ENCODE measurements at places on chromosomes 16 and 17. TPM values are rescaled to one million over a fixed set of nuclear protein-coding genes. Genes with fewer than 3 reads are reported as not detected.
A peak's percentile ranks its signal among the peaks of the same experiment; 100 is the strongest.

Gene PTGES3L
- polyA plus RNA-seq: 1.7 TPM

Gene DNAH9
- not detected for polyA plus RNA-seq

Gene DNASE1L2
- polyA plus RNA-seq: 1.5 TPM

Gene ATP5PD
- polyA plus RNA-seq: 425 TPM

Gene PRSS33
- polyA plus RNA-seq: not detected

DNA sequence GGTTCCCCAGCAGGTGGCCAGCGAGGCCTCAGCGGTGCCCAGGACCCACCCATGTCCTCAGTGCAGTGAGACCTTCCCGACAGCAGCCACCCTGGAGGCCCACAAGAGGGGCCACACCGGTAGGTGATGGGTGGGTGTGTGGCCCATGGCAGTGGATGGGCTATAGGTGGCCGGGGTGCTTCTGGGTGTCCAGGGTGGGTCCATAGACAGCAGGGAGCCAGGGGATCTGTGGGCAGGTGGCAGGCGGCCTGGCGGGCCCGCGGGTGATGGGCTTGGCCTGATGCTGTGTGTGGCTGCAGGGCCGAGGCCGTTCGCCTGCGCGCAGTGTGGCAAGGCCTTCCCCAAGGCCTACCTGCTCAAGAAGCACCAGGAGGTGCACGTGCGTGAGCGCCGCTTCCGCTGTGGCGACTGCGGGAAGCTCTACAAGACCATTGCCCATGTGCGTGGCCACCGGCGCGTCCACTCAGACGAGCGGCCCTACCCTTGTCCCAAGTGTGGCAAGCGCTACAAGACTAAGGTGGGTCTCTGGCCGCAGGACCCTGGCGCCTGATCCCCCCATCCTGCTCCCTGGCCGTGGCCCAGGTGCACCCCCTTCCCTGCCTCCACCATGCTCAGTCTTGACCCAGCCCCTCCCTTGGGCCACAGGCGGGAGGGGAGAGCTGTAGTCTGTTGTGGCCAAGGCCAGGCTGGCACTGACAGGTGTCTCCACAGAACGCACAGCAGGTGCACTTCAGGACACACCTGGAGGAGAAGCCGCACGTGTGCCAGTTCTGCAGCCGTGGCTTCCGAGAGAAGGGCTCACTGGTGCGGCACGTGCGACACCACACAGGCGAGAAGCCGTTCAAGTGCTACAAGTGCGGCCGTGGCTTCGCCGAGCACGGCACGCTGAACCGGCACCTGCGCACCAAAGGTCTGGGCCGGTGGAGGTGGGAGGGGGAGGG is 2.1 kb upstream of the DNASE1L2 start:
- DNase-seq: no peak

DNA sequence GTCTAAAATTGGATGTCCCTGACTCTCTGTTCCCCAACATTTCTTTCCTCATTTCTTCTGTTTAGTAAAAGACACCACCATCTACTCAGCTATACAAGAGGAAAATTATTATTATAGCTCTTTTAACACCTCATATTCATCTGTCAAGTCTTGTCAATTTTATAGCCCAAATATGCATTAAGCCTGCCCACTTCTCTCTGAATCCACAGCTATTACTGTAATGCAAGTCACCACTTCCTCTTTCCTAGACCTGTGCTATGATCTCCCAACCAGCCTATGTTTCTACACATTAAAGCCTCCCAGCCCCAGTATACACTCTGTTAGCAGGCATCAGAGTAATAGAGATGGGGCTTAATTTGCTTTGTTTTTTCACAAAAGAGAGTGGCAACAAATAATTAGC is 252.9 kb downstream of the GRIN2A start:
- no peak for DNase-seq

- peak; percentile 1 for DNase-seq
Observed at GRCh38 chr16:47342055-47342454, 118.8 kb downstream of the ITFG1 start.

- DNase-seq: no peak
Observed at GRCh38 chr17:10186771-10187410, 11.5 kb downstream of the GAS7 start.

GRCh38 chr16:73384506-73385089 is 336.7 kb upstream of the ZFHX3 start:
- no peak for DNase-seq

- DNase-seq: peak; percentile 62
Observed at GRCh38 chr17:18257982-18258355, 569 bp downstream of the FLII start.

GRCh38 chr16:50224286-50224685 is 42.1 kb upstream of the ADCY7 start:
- DNase-seq: peak; percentile 50

GRCh38 chr17:38753071-38753506 is 548 bp downstream of the PSMB3 start:
- no peak for DNase-seq

DNA sequence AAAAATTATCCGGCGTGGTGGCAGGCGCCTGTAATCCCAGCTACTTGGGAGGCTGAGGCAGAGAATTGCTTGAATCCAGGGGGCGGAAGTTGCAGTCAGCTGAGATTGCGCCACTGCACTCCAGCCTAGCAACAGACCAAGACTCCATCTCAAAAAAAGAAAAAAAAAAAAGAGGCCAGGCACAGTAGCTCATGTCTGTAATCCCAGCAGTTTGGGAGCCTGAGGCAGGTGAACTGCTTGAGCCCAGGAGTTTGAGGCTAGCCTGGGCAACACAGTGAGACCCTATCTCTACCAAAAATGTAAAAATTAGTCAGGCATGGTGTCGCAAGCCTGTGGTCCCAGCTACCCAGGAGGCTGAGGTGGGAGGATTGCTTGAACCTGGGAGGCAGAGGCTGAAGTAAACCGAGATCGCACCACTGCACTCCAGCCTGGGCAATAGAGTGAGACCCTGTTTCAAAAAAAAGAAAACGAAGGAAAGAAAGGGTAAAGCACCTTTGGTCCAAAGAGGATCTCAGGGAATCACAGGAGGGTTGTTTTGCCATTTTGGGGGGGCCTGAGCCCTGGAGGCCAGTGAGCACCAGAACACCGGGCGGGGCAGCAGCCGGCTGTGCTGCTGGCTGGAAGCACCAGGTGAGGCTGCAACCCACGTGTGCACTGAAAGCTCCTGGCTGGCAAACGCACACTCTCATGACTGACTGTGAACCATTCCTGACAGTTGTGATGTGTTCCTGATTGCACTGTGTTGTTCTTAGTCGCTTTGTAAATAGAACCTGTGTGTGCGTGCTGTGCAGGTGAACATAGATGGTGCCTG is 18.4 kb downstream of the HS3ST6 start:
- DNase-seq: no peak

DNA sequence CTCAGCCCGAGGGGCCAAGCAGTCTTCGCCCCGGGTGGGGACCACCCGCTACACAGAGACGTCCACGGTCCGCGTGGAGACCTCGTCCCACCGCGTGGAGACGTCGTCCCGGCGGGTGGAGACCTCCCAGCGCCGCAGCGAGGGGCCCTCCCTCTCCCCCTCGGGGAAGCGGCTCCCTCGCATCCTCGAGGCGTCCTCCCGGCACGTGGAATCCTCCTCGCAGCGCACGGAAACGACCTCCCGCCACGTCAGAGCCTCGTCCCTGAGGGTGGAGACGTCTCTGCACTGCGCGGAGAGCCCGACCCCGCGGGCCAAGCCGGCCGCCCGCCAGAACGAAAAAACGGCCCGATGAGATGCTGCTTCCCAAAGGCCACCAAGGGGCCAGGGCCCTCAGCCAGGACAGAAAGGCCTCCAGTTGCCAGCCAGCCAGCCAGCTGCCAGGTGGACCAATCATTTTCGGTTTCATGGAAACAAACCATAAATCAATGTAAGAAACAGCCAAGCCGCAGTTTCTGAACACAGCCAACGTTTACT is 424 bp downstream of the C17orf100 start:
- peak; percentile 11 for DNase-seq

DNA sequence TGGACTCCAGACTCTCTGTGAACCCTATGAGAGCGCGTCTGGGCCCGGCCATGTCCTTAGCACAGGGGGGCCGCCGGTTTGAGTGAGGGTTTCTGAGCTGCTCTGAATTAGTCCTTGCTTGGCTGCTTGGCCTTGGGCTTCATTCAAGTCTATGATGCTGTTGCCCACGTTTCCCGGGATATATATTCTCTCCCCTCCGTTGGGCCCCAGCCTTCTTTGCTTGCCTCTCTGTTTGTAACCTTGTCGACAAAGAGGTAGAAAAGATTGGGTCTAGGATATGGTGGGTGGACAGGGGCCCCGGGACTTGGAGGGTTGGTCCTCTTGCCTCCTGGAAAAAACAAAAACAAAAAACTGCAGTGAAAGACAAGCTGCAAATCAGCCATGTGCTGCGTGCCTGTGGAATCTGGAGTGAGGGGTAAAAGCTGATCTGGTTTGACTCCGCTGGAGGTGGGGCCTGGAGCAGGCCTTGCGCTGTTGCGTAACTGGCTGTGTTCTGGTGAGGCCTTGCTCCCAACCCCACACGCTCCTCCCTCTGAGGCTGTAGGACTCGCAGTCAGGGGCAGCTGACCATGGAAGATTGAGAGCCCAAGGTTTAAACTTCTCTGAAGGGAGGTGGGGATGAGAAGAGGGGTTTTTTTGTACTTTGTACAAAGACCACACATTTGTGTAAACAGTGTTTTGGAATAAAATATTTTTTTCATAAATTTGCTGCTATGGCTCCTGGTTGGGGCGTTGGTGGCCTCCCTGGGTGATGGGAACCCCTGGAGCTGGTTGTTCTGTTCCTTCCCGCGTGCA is 23.1 kb downstream of the STAT5A start:
- DNase-seq: peak; percentile 94

DNA sequence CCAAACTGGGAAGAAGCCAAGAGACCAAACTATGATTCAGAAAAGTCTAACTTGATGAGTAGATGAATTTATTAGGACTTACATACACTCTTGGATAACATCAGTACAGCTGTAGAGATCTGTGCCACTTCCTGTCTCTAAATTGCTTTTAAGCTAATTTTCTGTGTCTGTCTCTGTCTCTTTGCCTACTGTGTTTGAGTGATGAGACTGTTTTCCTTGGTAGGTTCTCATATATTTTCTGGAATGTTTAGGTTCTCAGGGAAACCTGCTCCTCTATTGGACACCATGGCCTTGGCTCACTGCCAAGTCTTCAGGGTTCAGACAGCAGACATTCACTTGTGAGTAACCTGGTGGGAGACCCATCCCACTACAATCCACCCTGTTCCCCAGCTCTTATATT is 103.5 kb upstream of the KIF2B start:
- DNase-seq: no peak

GRCh38 chr17:17645961-17646360 is 35.3 kb upstream of the RAI1 start:
- DNase-seq: peak; percentile 28

- peak; percentile 26 for DNase-seq
Observed at GRCh38 chr17:47131761-47132160, 57.3 kb downstream of the CDC27 start.

DNA sequence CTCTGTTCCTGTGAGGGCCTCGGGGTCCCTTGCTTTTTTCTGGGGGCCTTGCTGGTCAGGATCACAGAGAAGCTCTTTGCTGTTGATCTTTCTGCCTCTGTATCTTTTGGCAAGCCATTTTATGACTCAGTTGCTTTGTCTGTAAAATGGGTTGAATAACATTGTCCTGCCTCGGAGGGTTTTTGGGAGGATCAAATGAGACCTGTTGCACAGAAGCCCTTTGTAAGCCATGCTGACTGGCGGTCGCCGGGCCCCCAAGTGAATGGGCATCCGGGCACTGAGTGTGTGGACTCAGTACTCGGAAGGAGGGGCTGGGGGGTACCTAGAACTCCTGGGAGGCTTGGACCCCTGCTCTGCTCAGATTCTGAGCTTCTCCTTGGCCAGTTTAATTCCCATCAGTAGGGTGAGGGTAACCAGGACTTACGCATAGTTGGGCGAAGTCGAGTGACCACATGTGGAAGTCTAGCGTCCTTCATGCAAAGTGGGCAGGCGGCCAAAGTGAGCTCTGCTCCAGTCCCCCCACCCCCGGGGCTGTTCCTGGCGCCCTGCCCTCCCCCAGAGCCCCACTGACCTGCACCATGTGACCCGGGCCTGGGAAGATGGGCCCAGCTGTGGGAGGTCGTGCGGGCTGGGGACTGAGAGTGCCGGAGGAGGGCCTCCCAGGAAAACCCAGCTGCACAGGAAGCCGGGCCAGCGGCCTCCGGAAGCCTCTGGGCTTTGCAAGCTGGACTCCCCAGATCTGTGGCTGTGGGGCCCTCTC is 284.0 kb downstream of the SEC14L1 start:
- peak; percentile 96 for DNase-seq

DNA sequence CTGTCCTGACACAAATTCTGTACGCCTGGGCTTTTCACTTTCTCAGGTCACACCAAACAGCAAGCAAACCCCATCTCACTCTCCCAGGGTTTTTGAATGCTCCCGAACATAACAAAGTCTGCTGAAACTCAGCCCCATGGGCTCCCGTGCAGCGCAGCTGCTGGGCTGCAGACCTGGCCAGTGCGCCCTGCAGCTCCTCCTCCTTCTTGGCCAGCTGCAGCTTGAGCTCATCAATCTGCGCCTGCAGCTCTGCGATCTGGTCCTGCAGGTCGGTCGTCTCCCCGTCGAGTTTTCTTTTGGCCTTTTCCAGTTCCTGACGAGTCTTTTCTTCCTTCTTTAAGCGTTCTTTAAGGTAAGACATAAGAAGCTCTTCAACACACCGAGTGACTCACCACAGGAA is 70.5 kb downstream of the NDEL1 start:
- no peak for DNase-seq

Measured in IMR-90 (cell line).